Hippocampal formation (tissue), 2 donors: ENCODE measurements at places on chromosomes 5 and 9.

DNA sequence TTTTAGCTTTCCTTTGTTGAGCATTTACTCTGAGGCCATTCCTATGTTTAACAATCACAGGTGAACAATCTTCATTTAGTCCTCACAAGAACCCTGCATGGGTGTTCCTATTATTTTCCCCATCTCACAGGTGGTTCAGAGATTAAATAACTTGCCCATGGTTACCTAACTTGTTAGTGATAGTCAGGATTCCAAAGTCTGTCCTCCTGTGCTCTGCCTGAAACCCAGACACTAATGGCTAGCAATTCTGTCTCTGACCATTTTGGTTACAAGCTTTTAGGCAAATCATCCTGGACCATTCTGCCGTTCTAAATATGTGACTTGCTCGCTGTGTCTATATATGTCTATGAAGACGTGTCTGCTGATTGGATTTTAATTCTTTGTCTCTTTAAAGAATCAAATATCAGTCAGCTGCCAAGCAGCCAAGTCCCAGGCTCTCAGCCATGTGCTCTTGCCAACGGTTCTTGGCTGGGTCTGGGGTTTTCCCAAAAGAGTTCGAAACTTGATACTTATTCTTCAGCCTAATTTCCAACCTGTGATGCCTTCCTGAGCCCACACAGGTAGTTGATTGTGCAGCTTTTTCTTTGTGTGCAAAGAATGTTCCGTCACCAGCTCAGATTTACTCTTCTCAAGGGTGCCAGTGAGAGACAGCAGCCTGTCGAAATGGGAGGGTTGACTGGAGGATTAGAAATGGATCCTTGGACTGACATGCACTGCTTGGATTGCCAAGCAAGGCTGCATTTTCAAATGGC is 121.7 kb downstream of the NREP start:
- no peak for DNase-seq

DNA sequence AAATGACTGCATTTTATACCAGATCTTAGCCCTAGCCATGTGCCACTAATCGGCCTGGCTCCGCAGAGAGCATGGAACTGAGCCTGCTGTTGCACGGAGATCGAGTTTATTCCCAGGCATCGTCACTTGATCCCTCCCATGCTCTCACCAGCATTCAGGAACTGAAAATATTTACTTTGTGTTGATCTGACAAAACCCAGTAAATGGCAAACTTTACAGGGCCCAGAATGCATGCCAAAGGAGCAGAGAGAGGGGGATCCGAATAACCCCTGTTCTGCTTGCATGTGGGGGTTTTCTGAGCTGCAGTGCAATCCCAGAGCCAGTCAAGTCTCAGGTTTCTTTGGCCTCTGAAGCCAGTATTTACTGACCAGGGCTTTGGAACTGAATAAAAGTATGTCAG is 87.3 kb downstream of the GAS1 start:
- DNase-seq, result no peak

DNA sequence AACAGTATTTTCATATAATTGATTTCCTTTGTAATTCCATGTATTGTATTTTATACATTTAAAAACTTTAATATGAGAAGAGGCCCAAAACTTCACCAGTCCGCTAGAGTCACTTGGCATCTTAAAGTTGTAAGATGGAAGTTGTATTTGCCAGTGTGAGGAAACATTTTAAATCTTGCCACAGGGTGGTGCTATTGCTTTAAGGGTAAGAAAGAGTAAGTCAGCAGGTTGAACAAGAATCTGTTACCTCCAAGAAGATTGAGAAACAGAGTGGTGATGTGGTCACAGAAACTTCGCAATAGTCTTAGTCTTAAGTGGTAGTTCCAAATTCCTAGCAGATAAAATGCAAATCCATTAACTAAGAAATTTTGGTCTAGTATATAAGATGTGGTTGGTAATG is 39.8 kb upstream of the RANBP6 start:
- DNase-seq, result peak; percentile 68

DNA sequence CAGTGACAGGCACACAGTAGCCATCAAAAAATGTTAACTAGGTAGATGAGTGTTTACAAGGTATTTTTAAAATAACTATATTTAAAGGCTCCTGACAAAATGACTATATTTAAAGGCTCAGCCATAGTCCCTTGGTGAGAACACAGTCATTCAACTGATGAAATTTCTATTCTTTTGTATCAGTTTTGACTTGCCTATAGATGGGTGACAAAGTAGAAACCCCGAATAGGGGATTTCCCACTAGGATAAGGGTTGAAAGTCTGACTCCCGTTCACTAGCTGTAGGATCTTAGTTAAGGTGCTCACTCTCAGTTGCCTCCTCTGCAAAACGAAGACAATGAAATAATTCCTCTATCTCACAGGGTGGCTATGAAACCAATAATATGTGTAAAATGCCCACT is 218.2 kb downstream of the TSSK1B start:
- DNase-seq, result no peak

DNA sequence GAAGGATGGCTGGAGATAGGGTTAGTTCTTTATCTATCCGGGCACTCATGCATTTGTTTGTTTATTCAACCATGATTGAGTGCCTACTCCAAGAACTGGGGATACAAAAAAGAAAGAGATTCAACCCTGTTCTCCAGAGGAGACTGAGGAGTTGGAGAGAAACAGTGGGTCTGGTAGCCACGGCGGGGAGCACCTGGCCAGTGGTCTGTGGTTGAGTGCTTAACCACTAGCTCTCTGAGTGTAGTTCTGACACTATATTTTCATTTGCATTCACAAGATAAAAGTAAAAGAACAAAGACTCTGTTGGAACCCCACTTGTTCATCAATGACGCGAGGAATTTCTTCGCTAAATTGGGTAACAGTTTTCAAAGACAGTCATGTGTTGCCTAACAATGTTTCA is 295.5 kb upstream of the MSX2 start:
- DNase-seq, result no peak

DNA sequence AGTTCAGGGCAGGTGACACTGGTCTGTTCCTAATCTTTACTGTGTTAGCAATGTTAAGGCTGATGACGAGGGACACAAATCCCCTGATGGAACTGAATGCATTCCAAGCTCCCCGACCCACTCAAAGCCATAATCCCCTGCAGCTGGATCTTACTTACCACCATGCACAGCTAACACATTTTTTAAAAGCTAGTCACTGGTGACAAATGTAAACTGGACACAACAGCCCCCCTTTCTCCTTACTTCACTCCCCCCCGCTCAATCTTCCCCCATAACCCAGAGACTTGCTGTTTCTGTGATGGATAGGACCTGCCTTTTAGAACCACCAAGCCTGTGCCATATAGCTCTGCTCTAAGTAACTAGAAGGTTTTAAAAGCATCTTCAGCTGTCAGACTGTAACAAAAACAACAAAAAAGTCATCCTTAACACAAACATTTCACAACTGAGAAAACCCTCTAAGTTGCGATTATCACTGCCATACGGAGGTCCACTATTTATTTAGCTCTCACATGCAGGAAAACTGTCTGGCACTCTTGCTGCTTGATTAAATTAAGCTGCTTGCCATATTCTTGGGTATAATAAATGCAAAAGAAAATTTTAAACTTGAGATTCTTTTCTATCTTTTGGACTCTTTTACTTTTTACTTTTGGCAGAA is 44.4 kb downstream of the BNC2 start:
- no peak for DNase-seq

DNA sequence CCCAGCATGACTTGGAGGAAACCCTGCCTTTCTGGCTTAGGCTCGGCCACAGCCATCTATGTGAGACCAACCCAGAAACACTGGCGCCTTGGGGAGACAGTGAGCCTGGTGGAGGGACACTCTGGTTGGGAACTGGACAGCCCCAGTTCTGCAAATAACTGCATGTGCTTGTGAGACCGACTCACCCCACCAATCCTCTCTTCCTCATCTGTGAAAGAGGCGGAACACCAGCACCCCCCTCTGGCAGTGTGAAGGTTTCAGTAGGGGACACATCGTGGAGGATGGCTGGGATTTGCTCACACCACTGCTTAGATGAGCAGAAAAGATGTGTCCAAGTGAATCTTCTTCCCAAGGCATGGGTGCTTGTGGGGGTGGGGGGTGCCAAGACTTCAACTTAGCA is 43.4 kb upstream of the N4BP3 start:
- DNase-seq, result no peak

DNA sequence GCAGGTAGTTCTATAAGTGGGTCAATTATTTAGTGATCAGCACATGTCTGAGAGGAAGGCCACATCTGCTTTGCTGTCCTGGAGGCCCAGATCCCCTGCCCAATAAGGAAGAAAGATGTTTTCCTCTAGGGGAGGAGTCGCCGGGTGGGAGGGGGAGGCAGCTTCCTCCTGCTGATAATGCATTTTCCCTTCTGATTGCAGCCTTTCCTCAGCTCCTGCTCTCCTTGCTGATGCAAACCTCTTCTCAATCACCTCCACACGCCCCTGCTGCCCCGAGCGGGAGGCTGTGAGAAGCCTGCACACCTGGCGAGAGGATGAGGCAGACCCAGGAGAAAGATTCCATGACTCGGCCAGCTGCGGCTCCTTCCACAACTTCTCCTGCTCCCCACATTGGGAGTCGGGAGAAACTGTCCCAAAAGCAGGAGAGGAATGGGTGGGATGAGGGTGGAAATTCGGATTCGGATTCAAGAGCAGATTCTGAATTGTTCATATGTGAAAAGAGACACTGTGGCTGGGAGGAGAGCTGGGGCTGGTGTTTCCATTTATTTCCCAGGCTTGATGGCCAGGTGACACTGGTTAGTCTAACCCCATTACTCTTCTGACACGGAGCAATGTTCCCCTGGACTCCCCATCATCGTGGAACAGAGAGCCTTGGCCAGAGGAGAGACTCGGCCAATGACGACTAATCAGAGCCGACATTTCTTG is 6.8 kb upstream of the NTNG2 start:
- DNase-seq, result no peak

- DNase-seq, result no peak
These were observed 91.6 kb downstream of the ANKH start for GRCh38 chr5:14779975-14780374.

DNA sequence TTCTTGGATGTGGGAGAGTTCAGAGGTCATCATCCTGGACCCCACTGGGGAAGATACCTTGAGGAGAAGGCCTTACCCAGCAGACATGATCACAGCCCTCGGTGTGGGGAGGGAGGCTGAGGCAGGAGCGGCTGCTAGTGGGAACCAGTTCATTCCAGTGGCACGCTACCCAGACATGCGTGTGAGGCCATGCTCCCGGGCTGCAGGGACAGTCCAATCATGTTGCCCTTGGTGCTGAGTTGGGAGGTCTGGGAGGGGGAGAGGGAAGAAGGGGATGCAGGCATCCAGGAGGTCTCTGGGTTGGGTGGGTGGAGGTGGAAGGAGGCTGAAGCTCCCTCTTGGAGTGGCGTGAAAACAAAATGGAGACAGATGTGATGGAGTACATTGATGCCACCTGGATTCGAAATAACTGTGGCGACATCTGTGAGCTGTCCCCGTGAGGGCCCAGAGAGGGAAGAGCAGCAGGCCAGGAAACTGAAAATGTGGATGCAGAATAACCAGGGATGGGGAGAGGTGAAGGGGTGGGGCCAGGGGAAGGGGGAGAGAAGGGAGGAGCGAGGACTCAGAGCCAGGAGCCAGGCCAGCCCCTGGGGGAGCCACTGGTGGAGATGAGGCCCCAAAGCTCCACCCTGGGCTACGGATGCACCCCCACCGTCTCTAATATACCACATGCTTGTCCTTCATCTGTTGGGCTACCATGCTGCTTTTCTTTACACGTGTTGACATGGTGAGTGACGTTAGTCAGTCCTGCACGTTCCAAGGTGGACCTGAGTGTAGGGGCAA is 16.2 kb downstream of the NDUFS6 start:
- no peak for DNase-seq

GRCh38 chr9:5442400-5443011 is 4.8 kb upstream of the PLGRKT start:
- DNase-seq, result peak; percentile 67

DNA sequence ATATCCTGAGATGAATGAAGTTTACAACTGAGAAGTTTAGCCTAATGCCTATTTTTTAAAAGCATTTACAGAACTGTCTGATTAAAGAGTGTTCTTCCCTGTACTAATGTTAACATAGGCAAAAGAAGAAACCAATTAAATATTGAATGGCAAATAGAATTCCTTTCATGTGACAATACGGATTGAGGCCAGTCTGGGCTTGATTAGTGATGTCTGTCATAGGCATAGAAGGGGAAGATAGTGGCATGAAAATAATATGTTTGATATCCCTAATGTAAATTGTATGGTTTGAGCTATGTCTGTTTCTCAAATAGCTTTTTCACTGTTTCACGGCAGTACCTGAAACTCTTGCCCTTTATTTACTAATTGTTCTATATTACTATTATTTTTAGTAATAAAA is 443.1 kb upstream of the CLINT1 start:
- no peak for DNase-seq

GRCh38 chr9:69923972-69924371 is 103.4 kb downstream of the CFAP95 start:
- no peak for DNase-seq

DNA sequence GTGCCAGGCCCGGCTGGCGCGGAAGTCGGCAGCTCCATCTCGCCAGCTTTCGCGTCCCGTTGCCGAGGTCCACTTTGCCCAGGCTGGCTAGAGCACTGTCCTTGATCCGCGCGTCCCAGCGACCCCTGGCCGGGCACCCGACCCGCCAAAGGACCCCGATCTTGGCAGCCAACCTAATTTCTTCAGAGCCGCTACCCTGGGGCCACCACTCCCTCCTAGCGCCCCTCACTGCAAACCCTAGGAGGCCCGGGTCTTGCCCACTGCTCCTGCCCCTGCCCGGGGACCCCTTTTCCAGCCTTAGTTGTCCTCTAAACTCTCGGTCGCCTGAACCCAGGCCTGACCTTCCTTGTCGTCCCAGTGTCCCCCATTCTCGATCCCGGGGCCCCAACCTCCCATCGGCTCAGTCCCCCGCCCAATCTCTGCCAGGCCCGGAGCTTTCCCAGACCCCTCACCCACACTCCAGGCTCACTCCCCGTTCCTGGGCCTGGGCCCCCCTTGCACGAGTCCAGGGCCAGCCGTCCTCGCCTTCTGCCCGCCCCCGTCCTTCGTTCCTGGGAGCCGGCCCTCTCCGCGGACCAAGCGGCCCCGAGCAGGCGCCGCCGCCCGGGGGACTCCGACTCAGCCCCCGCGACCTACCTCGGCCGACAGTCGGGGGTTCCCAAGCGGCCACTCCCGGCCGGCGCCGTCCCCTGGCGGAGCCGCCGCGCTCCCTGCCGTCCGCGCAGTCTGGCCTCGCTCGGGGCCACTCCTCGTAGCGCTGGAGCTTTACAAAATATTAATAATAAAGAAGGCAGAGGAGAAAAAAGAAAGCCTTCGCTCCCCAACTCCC is 701 bp upstream of the LMX1B start:
- DNase-seq, result no peak

DNA sequence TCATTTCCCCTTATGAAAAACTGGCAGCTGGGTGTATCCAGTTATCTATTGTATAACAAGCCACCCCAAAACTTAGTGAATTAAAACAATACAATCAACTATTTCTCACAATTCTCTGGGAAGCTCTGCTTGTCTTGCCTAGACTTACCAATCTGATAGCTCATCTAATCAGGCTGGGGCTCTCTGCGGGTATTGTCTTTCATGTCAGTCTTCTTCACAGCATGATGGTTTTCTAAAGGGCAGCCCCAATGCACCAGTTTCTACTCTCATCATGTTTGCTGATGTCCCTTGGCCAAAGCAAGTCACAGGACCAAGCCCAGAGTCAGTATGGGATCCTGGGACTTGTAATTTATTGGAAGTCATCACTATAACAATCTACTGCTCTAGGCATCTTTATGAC is 433.5 kb downstream of the KIAA0825 start:
- no peak for DNase-seq

- no peak for DNase-seq
These were observed 39.7 kb downstream of the PCSK5 start for GRCh38 chr9:75930190-75930589.

GRCh38 chr9:131774636-131775035 is 34.8 kb upstream of the RAPGEF1 start:
- no peak for DNase-seq

GRCh38 chr5:125254267-125254666 is 507.8 kb upstream of the ZNF608 start:
- DNase-seq, result no peak
